ENCODE measurements at places on chromosomes 13 and 19. TPM values are rescaled to one million over a fixed set of nuclear protein-coding genes. Genes with fewer than 3 reads are reported as not detected.

- no peak for DNase-seq
Observed at GRCh38 chr19:48646722-48647216, 782 bp upstream of the CA11 start.

DNA sequence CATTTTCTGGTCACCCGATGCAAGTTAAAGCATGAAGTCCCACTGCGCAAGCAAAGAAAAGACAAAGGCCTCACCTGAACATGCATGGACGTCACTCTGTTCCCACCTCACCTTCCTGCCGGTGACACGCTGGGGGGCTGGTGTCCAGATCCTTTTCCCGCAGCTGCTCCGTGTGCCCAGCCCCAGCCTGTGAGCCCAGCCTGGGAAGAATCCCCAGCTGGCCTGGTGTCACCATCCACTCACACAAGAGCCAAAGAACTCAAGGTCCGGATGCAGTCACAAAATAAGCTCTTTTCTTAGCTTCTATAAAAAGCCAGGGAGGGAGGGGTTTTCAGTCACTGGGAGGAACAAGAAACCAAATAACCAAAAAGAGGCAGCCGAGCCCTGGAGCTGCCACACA is 249.9 kb downstream of the COL4A1 start:
- DNase-seq, result no peak

DNA sequence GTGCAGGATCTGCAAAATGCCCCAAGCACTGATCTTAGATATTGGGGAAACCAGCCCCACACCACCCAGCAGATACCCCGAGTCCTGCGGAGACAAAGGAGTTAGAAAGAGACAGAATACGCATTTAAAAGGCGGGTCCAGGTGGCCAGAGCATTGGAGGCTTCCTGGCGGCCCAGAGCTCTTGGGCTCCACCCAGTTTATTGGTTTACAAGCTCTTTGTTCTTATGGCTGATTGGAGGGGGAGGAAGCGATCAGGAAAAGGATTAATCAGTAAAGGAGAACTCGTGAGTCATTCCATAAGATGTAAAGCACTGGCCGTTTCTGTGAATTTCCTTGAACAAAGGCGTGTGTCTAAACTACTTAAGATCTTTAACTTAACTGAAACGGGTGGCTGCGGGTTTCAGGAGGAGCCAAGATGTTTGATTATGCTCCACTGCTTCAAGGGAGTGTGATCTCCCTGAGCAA is 926 bp downstream of the ZNF587 start:
- DNase-seq, result no peak

DNA sequence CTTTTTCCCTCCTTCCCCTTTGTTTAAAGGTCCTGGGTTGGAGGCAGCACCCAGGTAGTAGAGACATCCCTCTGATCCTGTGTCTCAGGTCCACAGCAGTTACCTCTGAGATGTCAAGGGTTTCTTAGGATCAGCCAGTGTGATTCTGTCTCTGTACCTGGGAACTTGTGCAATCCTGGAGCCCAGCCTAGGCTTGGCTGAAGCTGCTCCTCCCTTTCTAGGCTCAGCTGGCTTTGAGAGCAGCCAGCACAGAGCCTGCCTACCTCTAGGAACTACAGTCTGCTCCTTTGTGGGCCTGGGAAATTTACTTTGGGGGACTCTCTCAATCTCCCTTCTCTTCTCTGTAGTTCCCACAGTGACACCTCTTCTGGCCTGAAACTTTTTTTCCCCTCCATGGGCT is 171.6 kb downstream of the MTUS2 start:
- DNase-seq, result no peak

CCDC8 gene
- 0.08 TPM for total RNA-seq

KLK15 gene
- not detected for total RNA-seq

CYTH2 gene
- total RNA-seq, result 31.5 TPM

ETHE1 gene
- 36.8 TPM for total RNA-seq

TMEM272 gene
- 0.24 TPM for total RNA-seq
